Left ventricle myocardium inferior (tissue), 1 donor: ENCODE measurements at places on chromosomes 1 and 21. TPM values are rescaled to one million over a fixed set of nuclear protein-coding genes. Genes with fewer than 3 reads are reported as not detected.
A peak's percentile ranks its signal among the peaks of the same experiment; 100 is the strongest.

GRCh38 chr1:182604175-182605164 lies at the start of gene RGS16:
RGS16 (minus strand) TSS chr1:182604389; CDS start chr1:182604259, 130 bp downstream.
- DNase-seq: peak; percentile 97

DNA sequence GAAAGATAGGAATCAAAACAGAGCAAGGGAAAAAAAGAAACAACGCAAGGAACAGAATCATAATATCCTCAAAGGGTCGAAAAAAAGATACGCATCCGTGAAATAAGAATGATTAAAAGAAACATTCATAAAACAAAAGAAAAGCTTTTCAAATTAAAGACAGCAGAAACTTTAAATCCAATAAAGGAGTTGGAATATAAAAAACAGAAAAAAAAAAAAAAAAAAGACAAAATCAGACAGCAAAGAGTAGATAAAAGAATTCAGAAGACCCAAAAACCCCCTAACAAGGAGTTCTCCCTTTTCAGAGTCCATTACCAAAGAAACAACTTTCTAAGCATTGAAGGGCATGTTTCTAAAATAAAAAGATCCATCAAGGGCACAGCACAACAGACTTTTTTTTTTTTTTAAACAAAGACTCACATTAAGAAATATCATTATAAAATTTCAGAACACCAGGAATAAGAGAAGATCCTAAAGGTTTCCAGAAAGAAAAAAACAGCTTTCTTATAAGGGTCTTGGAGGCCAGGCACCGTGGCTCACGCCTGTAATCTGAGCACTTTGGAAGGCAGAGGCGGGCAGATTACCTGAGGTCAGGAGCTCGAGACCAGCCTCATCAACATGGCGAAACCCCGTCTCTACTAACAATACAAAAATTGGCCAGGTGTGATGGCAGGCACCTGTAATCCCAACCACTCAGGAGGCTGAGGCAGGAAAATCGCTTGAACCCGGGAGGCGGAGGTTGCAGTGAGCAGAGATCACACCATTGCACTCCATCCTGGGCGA lies 44.7 kb downstream of the ENAH start:
- DNase-seq: no peak

LIPI gene
- not detected for total RNA-seq

- peak; percentile 78 for DNase-seq
Observed at GRCh38 chr1:156495401-156496140, 5.0 kb downstream of the MEF2D start.

GRCh38 chr1:104878203-104878909 lies 1128.7 kb downstream of the AMY1C start:
- no peak for DNase-seq

GRCh38 chr1:64111787-64112186 lies 91.6 kb upstream of the UBE2U start:
- no peak for DNase-seq

GRCh38 chr21:34526618-34527290 lies 14.7 kb upstream of the KCNE1 start:
- peak; percentile 72 for DNase-seq

DNA sequence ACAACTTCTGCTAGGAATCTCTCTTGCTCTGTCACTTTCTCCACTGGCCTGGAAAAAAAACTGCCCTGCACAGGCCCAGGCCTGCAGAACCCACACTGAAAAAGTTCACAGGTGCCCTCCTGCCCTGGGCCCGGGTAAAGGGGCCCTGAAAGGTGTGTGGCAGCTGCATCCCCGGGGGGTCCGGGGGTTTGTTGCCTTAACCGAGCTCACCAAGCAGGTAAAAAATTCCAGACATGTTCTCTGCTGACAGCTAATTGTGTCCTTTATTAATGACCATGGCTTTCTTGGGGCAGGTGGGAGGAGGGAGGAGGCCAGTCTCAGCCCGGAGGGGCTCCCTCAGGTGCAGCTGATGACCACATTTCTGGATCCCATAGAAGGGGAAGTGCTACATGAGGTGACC lies 122.9 kb downstream of the LACTBL1 start:
- no peak for DNase-seq

GRCh38 chr1:181390410-181391077 lies 92.8 kb upstream of the CACNA1E start:
- no peak for DNase-seq

DNA sequence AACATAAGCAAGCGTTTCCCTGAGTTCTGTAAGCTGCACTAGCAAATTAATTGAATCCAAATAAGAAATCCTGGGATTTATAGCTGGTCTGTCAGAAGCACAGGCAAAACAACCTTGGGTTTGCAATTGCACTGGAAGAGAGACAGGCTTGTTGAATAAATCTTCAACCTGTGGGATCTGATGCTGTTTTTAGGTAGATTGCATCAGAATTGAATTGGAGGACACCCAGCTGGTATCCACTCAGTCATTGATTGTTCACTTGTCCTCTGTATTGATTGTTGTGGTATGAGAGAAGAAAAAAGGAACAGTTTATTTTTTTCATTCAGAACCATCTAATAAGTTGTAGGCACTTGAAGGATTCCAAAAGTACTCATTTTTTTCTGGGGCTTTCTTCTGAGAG lies 497.4 kb downstream of the SIPA1L2 start:
- DNase-seq: no peak

AK5 gene
- 1.0 TPM for total RNA-seq

DNA sequence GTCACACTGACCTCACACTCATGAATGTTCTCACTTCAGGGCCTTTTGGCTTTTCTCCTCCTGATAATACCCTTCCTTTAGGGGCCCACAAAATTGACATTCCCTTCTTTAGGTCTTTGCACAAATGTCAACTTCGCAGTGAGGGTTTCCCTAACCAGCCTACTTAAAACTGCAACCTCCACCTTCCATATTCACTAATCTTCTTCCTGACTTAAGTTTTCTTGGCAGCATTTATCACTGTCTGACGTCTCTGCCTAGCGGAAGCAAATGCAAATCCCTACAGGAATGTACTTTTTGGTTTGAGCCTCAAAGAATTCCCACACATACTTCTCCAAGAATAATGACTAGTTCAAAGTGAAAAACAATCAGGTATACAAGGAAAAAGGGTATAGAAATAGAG lies 32.8 kb downstream of the INTS7 start:
- no peak for DNase-seq

DNM3 gene
- total RNA-seq: 1.2 TPM

DNA sequence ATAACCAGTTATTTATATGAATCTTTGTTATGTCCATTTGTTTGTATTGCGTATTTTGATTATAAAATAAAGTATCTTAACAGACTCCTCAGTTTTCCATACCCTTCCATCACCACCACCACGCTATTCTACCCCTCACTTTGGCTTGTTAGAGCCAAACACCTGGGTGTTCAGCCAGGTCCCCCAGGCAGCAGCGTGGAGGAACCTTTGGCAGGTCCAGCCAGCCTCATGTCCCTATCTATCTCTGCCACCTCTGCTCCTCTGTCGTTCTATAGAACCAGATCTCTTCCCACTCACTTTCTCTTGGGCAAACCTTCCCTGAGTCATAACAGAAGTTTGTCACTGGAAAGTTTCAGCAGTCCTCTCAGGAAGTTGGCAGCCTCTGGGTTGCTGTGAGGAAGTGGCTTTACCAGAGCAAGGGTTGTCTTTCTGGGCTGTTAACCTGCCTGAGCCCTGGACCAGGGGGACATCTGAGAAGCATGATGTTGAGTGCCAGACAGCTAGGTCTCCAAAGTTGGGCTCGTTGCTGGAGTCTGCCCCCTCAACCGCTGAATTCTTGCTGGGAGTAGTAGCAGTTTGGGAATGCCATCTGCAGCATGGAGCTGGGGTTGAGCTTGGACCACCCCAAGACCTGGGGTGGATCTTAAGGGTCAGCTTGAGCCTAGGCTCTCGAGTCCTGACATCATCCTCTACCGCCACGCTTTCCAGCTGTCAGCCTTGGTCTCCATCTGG lies 996 bp upstream of the SH3BGRL3 start:
- no peak for DNase-seq

OR2G6 gene
- total RNA-seq: not detected

STMN1 gene
- total RNA-seq: 47.1 TPM

OR2L8 gene
- not detected for total RNA-seq

BCAN gene
- 0.05 TPM for total RNA-seq

GRCh38 chr1:203524152-203524551 lies 30.2 kb downstream of the OPTC start:
- no peak for DNase-seq

MAN1C1 gene
- total RNA-seq: 18.0 TPM

DNA sequence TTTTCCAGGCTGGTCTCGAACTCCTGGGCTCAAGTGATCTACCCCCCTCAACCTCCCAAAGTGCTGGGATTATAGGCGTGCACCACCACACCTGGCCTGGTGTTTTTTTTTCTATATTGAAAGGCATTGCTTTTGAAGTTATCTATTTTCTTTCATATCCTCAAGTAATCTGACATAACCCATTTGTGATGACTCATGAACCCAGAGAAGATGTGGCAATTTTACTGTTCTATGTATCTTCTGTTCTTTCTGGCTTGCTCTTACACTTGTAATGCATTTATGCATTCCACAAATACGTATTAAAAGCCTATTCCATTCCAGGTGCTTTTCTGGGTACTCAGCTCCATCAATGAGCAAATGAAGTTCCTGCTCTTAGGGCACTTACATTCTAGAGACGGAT lies 29.9 kb upstream of the ERRFI1 start:
- no peak for DNase-seq

GRCh38 chr1:168725060-168725459 lies 3.9 kb downstream of the DPT start:
- DNase-seq: no peak

DNA sequence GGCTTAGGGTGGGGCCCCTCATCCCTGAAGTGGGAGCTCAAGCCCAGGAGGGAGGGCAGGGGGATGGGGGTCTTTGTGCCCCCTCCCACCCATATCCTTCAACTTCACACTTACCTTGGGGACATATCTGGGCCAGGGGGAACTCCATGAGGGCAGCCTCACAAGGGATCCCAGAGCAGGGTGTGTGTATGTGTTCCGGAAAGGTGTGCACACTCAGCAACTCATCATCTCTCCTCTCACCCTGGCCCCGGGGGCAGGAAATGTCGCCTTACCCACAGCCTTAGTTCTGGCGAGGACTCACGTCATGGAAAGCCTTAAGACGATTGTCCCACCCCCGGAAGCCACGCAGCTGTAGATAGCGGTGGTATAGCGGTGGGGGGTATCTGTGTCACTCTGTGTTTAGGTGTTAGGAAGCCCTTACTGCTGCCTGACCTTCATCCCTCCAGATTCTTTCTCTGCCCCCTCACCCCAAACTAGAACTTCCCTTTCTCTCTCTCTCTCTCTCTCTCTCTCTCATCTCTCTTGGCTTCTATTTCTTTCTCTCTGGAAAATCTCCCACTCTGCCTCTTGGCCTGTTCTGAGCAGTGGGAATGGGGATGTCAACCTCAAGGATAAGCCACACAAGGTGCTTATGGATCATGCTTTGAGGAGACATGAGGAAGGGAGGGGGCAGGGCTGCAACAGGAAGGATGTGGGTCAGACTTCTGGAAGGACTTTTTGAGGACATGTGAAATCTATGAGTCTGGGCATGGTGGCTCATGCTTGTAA lies at the start of gene SH2D2A:
SH2D2A (minus strand) TSS at position 288 of the 768 bp plus-strand sequence; CDS start at position 148, 140 bp downstream.
- DNase-seq: no peak

NIT1 gene
- 31.9 TPM for total RNA-seq

DNA sequence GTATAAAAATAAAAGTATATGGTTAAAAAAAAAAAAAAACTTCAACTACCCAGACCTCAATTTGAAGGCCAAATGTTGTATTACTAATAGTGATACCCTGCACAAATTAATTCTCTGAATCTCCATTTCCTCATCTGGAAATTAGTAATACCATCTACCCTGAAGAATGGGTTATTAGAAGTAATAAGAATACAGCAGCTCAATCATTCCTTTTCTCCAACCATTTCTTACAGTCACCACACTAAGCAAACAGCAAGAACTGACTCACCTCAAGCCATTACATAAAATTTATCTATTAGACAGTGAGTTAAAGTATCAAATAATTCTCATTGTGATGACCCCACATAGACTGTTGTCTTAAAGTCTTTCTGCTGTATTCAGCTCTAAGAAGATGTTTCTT lies 39.6 kb downstream of the RERE start:
- no peak for DNase-seq

GRCh38 chr21:15688016-15688415 lies 41.8 kb upstream of the USP25 start:
- no peak for DNase-seq

DNA sequence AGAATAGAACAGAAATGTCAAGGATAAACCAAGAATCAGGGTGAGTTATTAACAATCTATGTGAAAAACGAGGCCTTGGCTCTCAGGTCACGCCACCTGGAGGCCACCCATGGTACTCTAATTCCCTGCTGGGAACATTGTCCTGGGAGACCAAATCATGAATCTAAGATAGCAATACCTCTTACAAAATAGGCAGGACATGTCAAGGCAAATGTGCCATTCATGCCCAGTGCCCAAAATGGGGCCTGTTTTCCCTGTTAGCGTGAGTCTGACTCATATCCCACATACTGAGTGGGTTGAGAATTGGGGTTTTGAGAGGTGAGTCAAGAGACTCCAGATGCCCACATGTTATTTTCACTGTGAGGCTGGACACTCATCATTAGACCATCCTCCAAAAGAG lies 380.8 kb downstream of the HHIPL2 start:
- peak; percentile 22 for DNase-seq
